ENCODE measurements at places on chromosomes 5 and 9.

DNA sequence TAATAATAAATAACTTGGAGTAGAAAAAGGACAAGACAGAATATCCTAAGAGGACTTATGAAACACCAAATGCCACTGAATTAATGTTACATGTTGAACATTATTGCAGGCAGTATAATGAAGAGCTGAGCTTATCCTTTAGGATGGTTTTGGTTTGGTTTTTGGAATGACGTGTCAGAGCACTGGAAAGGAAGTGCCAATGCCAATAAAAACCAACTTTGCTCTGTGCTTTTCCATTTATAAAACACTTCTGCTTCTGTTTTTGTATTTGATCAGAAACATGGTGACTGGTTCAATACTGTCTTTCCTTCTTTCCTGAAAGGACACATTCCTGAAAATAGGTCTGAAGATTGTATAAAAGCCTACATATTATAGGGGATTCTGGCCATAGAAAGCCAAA is 4.2 kb downstream of the MEGF10 start:
- DNase-seq: no peak

DNA sequence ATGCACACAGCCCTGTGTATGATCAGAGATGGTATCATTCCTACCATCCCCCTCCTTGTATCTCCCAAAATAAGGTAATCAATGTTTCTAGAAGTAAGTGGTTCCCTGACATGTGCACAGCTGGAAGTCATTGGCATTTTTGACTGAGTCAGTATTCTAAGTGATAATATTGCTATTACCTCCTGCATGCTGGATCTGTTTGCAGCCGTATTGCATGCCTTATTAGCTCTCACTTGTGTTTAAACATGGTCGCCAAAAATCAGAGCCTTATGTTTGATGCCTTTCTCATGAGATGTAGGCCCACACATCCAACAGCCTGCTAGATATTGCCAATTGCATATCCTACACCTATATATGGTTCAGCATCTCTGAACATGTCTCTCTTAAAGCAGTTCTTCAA is 254.3 kb downstream of the CDH12 start:
- DNase-seq: no peak

- no peak for DNase-seq
Measured at GRCh38 chr9:135418161-135418560, 61.4 kb upstream of the PPP1R26 start.

DNA sequence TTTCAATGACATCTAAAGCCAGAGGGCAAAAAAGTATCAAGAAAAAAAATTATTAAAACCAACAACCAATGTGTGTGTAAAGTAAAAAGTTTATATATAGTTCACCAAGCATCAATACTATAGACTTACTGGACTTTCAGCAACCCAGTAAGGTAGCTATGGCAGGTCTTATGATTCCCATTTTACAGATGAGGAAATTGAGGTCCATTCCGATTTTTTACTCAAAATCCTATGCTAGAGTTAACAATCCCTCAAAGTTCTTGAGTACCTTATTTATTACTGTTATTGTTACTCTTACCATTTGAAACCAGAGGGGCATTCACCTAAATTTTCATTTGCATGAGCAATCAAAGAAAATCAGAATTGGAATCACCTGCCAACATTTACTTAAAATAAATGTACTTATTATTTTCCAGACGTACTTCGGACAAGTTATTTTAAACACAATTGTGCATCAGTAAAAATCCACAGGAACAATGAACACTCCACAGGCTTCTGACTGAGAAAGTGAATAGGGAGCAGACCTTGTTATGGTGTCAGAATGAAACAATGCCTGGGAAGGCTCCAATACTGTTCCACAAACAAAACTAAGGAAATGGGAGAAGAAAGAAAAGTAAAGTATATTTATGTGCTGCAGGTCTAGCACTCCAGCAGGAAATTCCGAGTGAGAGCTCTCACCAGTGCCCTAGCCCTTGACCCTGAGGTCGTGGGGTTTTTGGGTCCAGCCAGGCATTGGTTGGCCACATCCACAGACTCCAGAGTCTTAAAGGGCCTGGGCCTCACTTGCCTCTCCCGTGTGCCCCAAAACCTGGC is 229.9 kb downstream of the PIK3R1 start:
- DNase-seq: no peak

GRCh38 chr5:74468421-74468820 is 172.1 kb downstream of the ENC1 start:
- DNase-seq: no peak

DNA sequence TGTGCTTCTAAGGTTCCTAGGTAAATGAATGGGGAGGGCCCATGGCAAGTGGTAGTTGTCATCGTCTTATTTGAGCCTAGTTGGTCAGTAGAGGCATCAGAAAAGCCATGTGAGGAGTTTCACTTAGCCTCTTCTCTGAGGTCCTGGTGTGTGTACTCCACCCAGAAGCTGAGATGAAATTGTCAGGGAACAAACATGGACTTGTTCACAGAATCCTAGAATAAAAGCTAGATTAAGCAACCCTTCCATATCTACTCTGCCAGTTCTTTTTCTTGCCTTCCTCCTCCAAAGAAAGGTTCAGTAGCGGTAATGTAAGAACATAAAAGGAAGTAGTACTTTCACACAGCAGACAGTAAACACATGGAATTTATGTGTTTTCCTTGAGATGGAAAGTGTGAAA is 70.4 kb downstream of the ARHGAP26 start:
- DNase-seq: no peak

All from stimulated activated CD8-positive, alpha-beta memory T cell treated with anti-CD3 and anti-CD28 coated beads, Interleukin-7, amount 100 ng/mL, for 1 hour (primary cell).